ENCODE measurements at places on chromosomes 7 and 10.

- DNase-seq, result no peak
Observed at GRCh38 chr10:58647376-58648112, 134.9 kb downstream of the BICC1 start.

DNA sequence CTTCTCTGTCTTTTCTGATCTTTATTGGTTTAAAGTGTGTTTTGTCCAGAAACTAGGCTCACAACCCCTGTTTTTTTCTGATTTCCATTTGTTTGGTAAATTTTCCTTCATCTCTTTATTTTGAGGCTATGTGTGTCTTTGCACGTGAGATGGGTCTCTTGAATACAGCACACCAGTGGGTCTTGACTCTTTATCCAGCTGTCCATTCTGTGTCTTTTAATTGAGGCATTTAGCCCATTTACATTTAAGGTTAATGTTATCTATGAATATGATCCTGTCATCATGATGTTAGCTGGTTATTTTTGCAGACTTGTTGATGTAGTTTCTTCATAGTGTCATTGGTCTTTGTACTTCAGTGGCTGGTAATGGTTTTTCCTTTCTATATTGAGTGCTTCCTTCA, 10.1 kb downstream of the TEX36 start:
- DNase-seq, result no peak

DNA sequence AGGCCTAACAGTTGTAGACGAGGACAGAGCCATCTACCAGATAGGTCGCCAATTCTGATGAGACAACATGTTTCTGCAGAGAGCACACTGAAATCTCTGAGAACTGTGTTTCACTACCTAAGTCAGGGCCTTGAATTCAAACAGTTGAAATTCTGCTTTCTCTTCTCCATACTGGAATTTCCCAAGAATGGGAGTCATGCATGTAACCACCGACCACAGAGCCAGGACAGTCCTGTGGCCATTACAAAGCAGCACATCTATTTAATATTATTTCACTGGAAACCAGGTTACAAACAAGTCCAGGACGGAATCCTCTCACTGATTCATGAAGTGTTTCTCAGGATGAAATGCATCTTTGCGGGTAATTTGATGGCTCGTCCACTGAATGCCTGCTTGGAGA, 62.0 kb upstream of the ST8SIA6 start:
- DNase-seq, result no peak

- DNase-seq, result no peak
Observed at GRCh38 chr7:151790830-151791620, 85.9 kb downstream of the PRKAG2 start.

DNA sequence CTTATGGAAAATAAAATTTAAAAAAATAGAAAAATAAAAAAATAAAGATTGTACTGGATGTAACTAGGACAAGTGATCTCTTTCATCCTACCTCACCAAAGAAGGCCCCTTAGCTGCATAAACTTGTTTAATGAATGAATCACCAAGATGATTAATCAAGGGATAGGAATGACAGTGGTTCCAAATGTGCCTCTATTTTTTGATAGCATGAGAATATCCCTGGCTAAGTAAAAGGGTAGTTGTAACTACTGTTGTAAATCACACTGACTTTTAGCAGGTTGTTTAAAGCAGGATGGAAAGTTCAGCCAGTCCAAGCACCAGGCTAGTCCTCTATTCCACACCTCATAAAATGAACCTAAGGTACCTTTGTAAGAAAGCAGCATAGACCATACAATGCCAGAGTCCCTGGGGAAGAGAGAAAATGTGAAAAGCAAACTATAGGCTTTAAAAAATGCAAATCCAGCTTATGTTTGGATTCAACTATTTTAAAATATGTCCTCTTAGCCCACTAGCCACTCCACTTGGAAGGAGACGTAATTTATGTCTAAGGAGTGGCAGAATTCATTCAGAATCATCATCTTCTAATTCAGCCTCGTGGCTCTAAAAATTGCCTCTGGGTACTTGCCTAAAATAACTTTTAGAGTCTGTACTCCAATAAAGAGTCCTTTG, 126.8 kb downstream of the SKIDA1 start:
- no peak for DNase-seq

DNA sequence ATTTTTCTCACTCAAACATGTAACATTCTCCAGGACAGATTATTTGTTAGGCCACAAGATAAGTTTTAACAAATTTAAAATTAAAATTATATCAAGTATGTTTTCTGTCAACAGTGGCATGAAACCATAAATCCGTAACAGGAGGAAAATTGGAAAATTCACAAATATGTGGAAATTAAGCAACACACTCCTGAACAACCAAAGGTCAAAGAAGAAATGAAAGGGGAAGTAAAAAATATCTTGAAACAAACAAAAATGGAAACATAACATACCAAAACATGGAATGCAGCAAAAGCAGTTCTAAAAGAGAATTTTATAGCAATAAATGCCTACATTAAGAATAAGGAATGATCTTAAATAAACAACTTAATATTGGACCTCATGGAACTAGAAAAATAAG, 147.3 kb downstream of the ZEB1 start:
- DNase-seq, result no peak

DNA sequence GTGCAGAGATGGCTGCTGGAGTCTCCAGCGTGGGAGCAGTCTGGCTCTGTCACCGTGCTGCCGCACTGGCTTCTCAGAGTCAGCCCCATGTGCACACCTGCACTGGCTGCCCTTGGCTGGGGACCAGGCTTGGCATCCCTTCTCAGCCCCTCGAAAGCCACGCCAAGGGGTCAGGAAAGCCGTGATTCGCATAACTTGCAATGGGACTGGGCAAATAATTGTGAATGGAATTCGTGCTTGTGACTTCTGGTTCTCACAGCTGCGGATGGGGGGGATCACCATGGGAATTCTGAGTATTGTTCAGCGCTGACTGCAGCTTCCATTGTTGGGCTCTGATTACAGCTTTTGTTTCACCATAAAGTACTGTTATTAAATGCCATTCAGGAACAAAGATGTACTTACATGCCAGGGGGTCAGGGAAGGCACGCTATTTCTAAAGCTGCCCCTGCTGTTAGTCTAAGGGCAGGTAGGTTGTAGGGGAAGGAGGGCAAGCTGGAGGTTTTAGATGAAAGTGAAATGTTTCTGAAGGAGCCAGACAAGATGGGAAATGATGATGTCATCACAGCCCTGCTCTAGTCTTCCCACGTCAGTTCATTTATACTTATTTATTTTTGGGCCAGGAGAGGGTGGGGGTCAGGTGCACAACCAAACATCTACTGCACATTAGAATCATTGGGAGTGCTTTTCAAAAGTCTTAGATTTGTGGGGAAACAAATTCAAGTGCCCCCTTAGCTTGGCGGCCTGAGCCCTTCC, 5.8 kb upstream of the PLEKHA1 start:
- DNase-seq, result no peak

- no peak for DNase-seq
Observed at GRCh38 chr10:125023862-125024496, 82.1 kb downstream of the ZRANB1 start.

GRCh38 chr10:97673736-97674525, 13.1 kb downstream of the AVPI1 start:
- no peak for DNase-seq

GRCh38 chr10:73893426-73893825, 17.5 kb upstream of the PLAU start:
- DNase-seq, result no peak

- no peak for DNase-seq
Observed at GRCh38 chr7:78134256-78134655, 335.7 kb downstream of the PHTF2 start.

GRCh38 chr10:71985542-71986250, 21.5 kb downstream of the CHST3 start:
- no peak for DNase-seq

DNA sequence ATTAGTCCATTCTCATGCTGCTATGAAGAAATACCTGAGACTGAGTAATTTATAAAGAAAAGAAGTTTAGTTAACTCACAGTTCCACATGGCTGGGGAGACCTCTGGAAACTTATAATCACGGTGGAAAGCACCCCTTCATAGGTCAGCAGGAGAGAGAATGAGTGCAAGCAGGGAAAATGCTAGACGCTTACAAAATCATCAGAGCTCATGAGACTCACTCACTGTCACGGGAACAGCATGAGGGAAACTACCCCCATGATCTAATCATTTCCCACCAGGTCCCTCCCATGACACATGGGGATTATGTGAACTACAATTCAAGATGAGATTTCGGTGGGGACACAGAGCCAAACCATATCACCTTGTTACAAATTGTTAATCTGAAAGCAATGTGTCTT, 15.8 kb downstream of the TAS2R39 start:
- DNase-seq, result no peak

DNA sequence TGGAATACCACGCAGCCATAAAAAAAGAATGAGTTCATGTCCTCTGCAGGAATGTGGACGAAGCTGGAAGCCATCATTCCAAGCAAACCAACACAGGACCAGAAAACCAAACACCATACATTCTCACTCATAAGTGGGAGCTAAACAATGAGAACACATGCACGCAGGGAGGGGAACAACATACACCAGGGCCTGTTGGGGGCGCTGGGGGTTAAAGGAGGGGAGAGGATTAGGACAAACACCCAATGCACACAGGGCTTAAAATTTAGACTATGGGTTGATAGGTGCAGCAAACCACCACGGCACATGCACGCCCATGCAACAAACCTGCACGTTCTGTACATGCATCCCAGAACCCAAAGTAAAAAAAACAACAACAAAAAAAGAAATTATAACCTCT, 23.3 kb downstream of the RNF133 start:
- DNase-seq, result no peak

- no peak for DNase-seq
Observed at GRCh38 chr7:159078911-159079270, 65.8 kb downstream of the VIPR2 start.

DNA sequence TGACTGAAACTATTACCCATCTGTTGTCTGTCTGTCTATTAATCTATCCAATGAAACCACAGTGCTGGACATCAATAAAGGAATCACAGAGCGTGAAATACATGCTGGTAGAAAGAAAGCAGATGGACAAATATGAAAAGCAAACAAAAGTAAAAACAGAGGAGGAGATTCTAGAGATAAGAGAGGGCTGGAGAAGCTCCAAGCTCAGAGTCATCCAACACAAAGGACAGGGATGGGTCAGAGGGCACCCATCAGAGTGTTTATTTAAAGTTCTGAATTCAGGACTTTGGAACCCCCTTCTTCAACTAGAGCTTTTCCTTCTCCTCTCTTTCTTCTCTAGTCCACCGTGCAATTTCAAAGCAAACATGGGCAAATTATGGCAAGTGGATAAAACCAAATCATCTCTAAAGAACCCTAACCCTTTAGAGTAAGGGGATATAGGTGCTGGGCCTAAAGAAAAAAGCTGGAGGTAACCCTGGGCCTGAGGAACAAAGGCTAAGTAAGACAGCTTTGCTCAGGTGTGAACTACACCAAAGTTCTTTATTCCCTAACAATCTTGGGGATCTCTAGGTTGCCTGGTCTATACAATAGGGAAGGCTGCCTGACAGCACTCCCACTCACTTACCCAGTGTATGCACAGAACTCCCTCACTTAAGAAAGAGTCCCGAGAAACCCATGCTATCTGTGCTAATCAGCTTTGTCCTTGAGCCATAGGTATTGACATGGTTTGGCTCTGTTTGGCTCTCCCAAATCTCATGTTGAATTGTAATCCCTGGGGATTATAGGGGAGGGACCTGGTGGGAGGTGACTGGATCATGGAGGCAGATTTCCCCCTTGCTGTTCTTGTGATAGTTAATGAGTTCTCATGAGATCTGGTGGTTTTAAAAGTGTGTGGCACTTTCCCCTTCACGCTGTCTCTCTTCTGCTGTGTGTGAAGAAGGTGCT, 97.0 kb downstream of the BAMBI start:
- DNase-seq, result no peak

DNA sequence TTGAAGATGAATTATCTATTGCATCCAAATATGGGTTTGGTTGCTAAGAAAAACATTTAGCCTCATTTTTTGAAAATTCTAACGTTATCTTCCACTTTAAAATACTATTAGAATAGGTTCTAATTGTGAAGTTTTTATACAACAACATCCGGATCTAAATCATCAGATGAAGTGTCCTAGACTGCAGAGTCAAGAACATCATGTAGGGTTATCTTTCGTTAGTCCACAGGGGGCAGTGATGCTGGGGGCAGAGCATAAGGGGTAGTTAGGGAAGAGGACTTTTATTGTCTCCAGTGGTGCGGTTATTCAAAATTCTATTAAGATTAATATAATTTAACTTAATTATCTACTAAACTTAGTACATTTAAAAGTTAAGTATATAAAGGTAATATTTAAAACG, 990.6 kb upstream of the PHF14 start:
- DNase-seq, result no peak

GRCh38 chr10:70601746-70602145, 795 bp downstream of the PRF1 start:
- peak; percentile 3 for DNase-seq

DNA sequence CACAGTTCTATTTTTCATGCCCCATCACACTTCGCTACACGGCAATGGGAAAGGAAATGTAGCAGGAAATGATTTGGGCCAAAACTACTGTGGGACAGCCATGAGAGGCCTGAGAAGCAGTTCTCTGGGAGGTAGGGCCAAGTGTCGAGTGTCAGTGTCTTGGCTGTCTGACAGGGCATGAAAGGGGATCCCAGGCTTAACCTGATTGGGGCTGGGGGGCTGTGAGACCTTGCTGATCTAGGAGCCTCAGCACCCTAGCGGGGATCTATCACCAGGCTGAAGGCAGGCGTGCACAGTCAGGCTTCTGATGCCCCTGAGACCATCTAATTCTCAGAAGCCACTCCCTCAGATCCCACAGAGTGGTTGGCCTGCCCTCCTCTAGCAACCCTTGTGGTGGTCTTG, 58.2 kb upstream of the SLC25A13 start:
- DNase-seq, result no peak

DNA sequence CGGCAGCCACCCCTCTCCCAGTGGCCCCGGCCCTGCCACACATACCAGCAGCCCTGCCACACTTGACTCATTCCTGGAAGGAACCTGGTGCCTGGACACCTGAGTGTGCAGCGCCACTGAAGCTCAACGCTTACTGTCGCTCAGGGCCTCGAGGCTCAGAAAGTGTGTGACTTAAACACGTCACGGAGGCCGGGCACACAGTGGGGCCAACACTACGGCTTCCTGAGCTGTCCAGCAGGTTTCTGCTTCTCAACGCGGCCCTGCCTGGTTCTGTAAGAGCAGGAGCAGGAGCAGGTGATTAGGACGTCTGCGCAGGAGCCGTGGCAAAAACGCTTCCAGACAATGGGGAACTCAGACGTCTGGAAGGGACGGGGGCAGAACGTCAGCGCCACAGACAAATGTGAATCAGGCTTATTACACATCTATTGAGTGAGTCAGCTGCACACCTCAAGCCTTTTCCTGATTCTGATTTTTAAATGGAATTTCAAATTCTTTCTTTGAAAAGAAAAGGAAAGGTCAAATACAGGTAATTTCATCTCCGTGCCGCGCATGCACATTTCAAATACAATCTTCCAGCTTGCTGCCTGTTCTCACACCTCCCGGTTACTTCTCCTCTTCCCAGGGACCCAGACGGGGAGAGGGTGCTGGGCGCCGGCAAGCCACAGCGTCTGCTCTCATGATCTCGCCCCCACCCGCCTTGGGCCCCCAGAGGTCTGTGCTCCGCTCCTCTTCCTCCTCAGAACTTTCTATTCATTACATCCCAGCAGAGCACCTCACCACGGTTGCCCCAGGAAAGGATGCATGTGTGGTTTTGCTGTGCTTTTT, 66.6 kb downstream of the ADARB2 start:
- DNase-seq, result no peak
